ENCODE measurements at places on chromosomes 5 and 9.

- DNase-seq, result peak; percentile 15
These were observed 177.0 kb downstream of the CDK5RAP2 start for GRCh38 chr9:120402741-120403542.

DNA sequence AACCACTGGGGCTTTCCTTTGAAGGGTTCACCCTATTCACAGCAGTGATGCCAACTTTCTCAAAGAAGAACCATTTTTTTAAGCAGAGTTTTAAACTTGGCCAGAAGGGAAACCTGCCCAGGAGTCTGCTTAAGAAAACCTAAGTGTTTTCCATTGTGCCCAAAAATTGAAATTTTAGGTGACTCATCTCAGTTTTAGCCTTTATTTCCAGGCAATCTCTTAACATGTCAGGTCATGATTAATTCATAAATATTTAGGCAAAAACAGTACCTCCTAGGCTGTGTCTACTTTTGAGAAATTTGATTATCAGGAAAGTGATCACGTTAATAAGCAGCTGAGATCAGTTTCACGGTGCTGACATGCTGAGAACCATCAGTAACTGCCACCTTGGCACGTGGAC, 61.9 kb downstream of the TLE1 start:
- DNase-seq, result no peak

GRCh38 chr9:86735772-86736458, 211.4 kb downstream of the GAS1 start:
- DNase-seq, result peak; percentile 68

DNA sequence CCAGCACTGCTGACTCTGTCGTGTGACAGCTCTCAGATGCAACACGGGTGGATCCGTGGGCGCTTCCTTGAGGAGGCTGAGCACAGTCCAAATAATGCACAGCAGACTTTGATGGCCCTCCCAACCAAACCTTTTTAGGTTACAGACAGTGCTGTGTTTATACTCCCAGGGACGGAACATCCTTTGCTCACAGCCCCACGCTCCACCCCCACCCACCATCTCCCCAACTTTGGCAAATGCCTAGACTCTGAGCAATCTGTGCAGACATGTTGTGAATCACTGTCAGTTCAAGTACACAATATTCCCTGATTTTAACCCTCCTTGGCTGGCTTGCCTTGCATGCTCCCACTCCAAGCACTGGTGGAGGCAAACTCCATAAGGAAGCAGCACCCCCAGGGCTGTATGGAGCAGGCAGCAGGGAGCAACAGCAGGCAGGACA, 324.6 kb downstream of the MLLT3 start:
- peak; percentile 61 for DNase-seq

DNA sequence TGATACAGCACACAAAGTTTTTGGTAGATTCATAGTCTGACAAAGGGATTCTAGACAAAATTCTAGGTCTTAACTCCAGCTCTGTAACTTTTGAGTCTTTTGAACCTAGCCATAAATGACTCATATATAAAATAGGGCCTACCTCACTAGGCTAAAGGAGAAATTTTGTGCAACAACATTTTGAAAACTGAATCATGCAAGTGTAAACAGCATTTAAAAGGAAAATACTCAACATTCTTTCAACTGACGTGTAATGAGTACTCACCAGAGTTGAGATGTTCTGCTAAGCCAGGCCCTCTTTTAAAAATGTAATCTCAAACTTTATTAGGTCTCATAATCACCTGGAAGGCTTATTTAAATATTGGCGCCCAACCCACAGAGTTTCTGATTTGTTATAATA, 113.2 kb downstream of the STK32A start:
- DNase-seq, result no peak

DNA sequence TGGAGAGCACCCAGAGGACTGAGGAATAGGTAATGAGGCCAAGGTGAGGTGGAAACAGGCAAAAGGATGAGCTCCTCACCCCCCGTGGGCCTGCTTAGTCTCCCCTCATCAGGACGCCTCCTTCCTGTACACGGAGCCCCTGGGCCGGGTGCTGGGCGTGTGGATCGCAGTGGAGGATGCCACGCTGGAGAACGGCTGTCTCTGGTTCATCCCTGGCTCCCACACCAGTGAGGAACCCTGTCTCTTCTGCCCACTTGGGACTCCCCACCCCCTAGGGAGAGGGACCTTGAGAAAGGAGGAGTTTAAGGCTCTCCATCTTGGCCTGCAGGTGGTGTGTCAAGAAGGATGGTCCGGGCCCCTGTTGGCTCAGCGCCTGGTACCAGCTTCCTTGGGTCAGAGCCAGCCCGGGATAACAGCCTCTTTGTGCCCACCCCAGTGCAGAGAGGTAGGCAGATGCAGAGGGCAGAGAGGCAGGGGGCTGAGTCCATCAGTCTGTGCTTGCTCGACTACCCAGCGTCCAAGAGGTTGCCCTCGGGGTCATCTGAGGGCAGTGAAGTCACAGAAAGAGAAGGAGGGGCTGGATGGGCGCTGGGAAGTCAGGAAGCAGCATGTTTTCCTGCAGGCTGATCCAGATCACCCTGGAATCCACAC, 7.0 kb downstream of the DOLK start:
- DNase-seq, result no peak

GRCh38 chr5:14174230-14174636, 31.1 kb downstream of the TRIO start:
- DNase-seq, result no peak

GRCh38 chr5:55191165-55191564, 18.2 kb upstream of the CDC20B start:
- no peak for DNase-seq

DNA sequence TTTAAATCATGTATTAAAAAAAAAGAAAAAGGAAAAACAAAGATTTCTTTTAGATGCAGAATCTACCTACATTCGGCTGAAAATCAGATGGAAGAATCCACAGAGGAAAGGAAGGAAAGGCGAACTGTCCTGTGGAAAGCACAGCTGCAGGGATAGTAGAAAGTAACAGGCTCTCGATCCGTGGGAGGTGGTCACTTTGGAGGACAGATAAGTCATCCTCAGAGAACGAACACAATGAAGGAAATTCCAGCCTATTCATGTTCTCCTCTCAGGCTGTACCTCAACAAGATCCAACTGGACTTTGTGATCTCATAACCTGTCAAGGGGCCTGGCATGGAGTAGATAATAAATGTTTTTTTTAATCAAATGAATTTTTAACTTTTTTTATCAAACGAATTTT, 72.8 kb downstream of the NR6A1 start:
- DNase-seq, result no peak

DNA sequence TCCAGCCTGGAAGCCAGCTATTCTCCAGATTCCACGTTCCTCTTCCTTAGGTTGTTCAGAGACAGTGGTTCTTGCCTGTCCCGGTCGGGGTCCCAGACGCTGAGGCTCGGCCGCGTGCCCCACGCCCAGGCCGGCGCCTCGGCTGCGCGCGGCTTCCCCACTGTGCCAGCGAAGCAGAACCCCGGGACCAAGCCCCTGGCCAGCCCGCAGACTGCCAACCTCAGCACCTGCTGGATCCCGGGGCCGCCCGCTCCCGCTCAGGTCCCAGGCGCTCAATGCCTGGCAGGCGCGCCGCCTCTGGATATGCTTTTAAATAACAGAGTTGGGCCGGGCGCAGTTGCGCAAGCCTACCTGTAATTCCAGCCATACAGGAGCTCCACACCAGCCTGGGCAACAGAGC, 195.5 kb downstream of the MAN2A1 start:
- DNase-seq, result no peak

- DNase-seq, result no peak
These were observed 62.0 kb downstream of the SUSD1 start for GRCh38 chr9:112112941-112113681.

- DNase-seq, result peak; percentile 25
These were observed 263.4 kb downstream of the SEC61B start for GRCh38 chr9:99485459-99485858.

DNA sequence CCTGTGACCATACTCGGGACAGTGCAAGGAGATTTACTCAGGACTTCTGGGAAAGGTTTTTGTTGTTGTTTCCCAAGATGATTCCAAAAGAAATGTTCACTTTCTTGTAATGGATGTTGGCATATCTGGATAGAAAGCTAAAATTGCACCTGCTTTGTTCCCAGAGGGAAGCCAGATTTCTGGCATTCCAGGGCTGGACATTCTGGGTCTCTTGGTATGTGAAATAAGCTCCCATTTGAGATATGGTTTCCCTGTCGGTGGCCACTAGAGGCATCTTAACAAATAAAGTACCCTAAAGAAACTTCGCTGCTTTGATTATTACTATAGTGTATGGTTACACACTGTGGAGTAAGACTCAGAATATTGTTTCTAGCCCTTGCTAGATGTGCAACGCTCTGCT, 737.3 kb downstream of the BRINP1 start:
- no peak for DNase-seq

DNA sequence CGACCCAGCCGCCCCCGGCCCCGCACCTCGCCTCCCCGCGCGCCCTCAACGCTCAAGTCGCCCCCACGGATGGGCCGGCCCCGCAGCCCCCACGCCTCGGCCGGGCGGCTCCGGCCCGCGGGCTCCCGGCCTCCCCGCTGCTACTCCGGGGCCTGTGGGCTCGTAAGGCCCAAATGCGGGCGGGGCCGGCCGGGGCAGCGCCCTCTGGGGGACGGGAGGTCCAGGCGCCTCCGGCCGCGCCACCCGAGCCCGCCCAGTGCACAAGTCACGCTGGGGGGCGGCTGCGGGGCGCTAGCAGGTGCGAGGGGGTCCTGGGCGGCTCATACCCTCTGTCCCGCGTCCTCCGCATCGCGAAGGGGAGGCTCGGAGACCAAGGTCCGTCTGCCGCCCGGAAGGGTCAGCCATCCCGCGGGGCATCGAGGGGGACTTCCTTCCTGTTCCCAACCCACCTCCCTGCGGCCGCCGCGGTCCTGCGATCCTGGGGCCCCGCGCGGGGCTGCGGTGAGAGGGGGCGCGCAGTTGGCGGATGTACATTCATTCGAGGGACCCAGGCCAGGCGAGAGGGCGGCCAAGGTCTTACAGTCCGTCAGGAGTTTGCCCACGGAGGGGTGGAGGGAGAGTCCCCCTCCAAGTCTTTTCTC, at the start of gene CIZ1:
CIZ1 (minus strand) TSS at position 167 of the 641 bp plus-strand sequence. CDS start 715 bp downstream, outside the sequence.
- peak; percentile 78 for DNase-seq

DNA sequence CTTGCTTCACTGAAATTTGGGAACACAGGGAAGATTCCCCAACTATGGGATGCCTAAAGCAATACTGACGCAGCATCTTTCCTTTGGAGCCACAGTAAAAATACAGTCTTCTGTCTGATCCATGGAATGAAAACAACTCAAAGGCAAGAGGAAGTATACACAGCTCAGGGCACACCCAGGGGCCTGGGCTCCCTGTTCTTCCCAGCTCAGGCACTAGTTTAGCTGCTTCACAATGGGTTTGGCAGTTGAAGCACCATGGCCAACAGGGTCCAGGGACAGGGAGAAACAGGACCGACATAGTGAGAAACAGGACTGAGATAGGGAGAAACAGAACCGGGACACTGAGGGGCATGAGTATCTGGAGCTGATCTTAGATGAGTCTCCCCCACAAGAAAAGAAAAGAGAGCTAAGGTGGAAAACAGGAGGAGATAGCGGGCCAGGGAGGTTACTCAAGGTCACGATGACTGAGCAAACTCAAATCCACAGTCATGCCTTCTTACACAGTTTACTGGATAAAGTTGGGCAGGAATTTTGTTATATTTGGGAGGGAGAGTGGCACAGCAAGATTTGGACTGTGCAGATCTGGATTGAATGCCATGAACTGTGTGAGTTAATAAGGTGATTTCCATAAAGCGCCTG, 198.8 kb downstream of the SMARCA2 start:
- no peak for DNase-seq

- DNase-seq, result no peak
These were observed 156.2 kb downstream of the IRX1 start for GRCh38 chr5:3751846-3752245.

- no peak for DNase-seq
These were observed 36.9 kb upstream of the TXN start for GRCh38 chr9:110293248-110293647.

DNA sequence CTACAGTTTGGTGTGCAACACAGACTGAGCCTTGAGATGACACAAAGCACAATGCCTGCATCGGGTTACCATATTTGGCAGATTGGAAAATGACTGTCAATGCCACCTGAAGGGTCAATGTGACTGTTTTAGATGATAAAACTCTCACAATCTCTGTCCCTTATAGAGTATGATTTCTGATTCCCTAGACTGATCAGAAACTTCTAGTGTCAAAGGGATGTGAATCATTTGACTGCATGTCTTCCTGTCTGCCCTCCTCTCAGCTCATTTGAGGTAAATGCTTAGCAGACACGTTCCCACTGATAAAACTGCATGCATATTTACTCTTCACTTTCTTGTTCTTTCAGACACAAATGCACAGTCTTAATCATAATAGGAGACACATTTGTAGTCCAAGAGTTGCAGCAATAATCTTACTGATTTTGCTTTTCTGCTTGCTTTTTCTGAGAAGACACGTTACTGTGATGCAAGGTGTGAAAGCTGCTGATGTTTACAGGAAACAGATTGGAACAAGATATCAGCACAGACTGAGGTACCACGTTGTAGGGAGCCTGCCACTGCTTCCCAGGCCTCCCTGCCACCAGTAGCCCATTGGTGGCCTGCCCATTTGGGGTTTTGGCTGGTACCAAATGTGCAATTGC, 77.8 kb downstream of the GCNT4 start:
- no peak for DNase-seq

DNA sequence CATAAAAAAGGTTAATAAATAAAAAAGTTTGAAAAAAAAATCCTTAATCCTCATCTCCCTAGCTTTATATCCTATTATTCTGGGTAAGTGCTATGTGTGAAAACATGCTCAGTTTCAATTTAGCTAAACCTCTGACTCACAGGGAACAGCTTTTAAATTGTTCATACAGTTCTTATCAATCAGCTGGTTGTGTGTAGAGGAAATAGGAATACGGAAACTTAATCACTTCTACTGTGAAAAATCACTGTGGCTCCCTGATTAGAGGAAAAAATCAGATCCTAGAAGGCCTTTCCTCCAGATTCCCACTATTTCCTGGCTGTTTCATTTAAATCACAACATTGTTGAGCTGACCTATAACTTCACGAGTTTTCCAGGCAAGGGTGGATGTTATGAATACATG, 120.5 kb downstream of the MARCHF3 start:
- DNase-seq, result no peak

GRCh38 chr9:135414293-135414692, 65.3 kb upstream of the PPP1R26 start:
- DNase-seq, result no peak

GRCh38 chr5:95803271-95804148, 19.0 kb downstream of the GLRX start:
- no peak for DNase-seq

DNA sequence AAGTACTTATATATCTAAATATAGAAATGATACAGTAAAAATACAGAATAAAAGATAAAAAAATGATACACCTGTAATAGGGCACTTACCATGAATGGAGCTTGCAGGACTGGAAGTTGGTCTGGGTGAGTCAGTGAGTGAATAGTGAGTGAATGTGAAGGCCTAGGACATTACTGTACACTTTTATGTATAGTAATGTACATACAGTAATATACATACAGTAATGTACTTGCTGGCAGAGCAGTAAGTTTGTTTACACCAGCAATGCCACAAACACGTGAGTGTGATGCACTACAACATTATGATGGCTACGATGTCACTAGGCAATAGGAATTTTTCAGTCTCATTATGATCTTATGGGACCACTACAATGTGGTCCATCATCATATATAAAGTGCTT, 34.2 kb downstream of the SUSD1 start:
- no peak for DNase-seq

Data from MG63 (cell line).